ENCODE measurements at places on chromosomes 1 and 21.

GRCh38 chr1:209774592-209774991 lies 9.8 kb downstream of the C1orf74 start:
- DNase-seq: no peak

DNA sequence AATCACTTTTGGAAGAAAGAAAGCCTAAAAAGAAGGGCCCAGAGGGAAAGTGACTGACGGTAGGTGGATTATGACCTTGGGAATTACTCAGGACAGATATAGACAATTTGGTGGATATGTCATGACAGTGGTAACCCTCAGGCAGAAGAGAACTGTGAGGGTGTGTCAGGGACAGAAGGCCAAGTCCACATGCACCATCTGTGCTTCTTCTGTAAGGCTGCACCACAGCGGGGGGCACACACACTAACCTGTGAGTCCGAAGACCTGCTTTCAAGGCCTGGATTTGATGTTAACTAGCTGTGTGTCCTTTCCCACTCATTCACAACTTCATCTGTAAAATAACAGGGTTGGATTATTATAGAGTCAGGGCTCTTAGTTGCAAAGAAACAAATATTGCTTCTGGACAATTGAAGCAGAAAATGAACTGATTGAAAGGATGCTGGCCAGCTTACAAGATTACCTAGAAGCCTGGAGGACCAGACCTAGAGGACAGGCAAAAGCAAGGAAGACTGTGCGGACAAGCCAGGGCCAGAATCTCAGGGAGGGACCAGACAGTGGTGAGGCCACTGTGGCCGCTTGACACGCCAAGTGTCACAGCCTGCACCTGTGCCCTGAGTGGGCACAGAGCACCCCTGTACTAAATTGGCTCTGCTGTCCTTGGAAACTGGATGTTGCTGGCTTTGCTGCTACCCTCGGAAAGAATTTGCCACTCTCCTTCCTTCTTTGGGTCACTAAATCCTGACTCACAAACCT lies 34.7 kb upstream of the USP24 start:
- no peak for DNase-seq

GRCh38 chr1:109539676-109540075 lies at the start of gene GPR61:
TSS of gene GPR61 (plus strand) at chr1:109539872. CDS start at chr1:109543023, 3,151 bp downstream.
- no peak for DNase-seq

DNA sequence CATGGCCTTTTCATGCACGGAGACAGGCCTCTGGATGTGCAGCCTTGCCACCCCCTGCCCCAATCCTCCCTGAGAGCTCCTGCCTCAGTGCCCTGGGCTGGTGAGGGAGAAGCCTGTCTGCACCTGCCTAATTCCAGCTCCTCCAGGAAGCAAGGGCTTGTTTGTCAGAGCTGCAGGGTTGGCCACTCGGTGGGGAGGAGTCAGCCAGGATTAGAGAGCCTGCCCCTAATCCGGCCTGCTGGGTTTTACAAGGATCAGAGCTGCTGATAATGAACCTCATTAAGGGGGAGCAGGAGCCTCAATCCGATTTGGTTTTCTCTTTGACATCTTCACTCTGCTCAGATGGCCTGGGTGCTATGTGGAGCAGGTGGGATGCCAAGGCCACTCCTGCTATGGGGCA lies 31.9 kb upstream of the LHX4 start:
- DNase-seq: no peak

DNA sequence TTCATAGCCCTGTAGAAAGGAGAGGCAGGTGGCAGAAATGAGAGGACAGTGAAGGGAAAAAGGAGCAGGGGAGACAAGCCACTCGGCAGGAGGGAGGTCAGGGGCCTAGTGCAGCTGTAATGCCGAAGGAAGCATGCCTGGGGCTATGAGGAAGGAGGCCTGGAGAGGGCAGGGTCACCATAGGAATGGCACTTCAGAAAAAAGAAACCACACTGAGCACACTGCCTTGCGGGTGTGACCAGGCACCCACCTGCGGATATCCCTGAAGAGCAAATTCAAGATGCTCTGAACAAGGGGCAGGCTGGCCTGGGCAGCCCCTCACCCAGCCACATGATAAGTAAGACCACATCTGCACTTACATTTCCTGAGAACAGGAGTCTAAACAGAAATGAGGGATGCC lies 104.7 kb downstream of the JAK1 start:
- peak; percentile 47 for DNase-seq

DNA sequence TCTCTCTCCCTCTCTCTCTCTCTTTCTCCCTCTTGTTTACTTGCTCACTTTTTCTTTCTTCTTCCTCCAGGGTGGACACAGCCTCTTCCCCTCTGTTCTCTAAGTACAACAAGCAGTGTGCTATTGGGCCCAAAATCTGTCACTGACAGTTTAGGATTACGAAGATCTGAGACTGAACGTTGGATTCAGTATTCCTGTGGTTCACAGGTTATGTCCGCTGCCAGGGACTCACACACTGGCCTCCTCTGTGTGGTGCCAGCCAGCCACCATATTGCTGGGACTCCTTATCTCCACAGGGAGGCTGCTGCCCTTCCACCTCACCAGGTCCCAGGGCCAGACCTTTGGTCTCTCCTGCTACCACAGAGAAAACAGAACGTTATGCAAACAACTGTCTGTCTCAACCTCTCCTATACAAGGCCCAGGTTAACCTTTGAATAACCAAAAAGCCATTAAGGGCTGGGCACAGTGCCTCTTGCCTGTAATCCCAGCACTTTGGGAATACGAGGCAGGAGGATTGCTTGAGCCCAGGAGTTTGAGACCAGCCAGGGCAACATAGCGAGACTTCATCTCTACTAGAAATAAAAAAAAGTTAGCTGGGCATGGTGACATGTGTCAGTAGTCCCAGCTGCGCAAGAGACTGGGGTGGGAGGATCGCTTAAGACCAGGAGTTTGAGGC lies 171.9 kb upstream of the RAB4A start:
- no peak for DNase-seq

GRCh38 chr1:186620566-186621350 lies 59.5 kb downstream of the PTGS2 start:
- DNase-seq: peak; percentile 81

DNA sequence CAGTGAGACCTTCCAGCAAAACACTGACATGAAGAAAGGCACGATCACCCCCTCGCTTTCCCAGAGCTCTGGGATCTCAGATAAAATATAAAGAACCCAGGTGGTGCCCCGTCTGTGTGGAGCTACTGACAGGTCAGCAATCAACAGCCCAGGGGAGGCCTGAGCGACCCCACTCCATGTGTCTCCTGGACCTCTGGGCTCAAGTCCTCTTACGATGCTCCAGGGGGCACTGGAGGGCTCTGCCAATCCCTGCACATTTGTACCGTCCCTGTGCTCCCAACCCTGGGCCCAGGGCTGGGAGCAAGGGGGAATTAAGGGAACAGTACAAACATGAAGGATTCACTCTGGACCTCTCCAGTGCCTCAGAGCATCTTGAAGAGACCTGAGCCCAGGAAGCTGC lies 12.5 kb downstream of the S100A7A start:
- DNase-seq: no peak

Data from MM.1S (cell line).